BJ (cell line): ENCODE measurements at places on chromosomes 6 and 20. TPM values are rescaled to one million over a fixed set of nuclear protein-coding genes. Genes with fewer than 3 reads are reported as not detected.

BNIP5 gene
- not detected in 2 replicates for polyA plus RNA-seq

DNA sequence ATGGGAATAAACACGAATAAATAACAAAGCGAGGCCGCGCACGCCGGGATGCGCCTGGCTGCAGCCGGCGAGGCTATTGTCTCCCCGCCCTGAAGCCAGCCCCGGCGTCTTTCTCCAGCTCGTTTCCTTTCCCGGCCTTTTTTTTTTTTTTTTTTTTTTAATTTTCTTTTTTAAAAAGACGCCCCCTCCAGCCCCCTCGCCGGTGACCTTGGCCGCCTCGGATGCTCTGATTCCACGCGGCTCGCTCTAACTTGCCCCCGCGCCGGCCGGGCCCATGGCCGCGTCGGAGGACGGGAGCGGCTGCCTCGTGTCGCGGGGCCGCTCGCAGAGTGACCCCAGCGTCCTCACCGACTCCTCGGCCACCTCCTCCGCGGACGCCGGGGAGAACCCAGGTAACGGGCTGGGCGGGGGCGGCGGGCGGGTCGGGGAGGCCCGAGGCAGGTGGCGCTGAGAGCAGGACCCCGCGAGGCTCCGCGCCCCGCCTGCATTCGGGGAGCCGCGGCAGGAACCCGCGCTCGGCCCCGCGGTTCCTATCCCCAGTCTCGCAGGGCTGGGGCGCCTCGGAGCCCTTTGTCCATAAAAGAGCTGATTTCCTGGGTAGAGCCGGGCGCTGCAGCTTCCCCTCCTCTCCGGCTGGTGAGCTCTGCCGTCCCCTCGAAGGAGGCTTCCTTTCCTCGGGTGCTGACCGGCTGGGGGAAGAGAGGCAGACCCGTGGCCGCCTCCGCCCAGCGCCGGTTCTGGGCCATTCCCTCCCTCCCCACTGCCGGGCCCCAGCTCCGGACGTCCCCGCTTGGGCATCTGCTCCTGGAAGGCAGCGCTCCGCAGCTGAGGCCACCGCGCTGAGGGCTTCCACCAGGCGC, 631 bp downstream of the PHACTR3 start:
- no peak for DNase-seq

- no peak for DNase-seq
These were observed 33.4 kb upstream of the PRELID3B start for GRCh38 chr20:59075934-59076508.

DNA sequence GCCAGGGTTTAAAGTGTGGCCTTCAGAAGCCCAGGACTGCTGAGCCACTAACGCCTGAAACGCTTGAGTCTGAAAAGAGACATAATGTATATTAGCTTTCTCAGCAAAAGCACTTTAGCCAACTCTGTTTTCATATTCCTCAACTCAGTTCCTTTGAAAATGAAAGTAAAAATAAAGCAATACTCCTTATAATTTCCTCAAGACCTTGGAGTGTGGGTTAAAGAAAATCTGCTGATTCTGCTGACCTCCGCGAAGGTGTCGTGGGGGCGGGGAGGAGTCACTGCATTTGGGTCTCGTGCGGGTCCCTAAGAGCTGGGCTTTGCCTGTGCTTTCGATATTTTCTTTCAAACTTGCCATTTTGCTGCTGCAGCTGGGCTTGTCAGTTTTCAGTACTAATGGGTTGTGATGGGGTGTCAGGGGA, 142.2 kb upstream of the ARID1B start:
- no peak for DNase-seq

ISM1 gene
- 0.12 and 0.25 TPM in 2 replicates for polyA plus RNA-seq

KATNA1 gene
- 15.6 and 26.9 TPM in 2 replicates for polyA plus RNA-seq

- no peak for DNase-seq
These were observed 202.5 kb downstream of the DHX35 start for GRCh38 chr20:39164642-39165041.

CCHCR1 gene
- polyA plus RNA-seq = 11.0 and 15.5 TPM in 2 replicates

DNA sequence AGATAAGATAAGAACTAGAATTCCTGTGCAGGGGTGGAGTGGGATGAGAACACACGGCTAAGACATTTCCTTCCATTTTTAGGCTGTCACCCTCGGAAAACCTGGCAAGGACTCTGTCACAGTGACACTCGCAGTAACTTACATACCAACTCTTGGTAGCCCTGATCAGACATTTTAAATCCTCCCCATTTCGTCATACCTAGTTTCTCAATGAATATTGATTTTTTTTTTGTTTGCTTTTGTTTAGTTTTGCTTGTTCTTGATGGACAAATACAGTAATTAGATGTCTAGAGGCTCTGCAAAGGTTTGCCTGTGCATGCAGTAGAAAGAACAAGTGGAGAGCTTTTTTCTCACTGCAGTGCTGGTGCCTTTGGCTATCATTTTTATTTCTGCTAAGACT, 213.0 kb upstream of the FAM83B start:
- DNase-seq = no peak

- no peak for DNase-seq
These were observed 961 bp downstream of the RRBP1 start for GRCh38 chr20:17680836-17681725.

SIGLEC1 gene
- polyA plus RNA-seq = not detected in 2 replicates

- no peak for DNase-seq
These were observed 5.8 kb downstream of the STX7 start for GRCh38 chr6:132506869-132507808.

BPIFB1 gene
- polyA plus RNA-seq = not detected in 2 replicates

DNA sequence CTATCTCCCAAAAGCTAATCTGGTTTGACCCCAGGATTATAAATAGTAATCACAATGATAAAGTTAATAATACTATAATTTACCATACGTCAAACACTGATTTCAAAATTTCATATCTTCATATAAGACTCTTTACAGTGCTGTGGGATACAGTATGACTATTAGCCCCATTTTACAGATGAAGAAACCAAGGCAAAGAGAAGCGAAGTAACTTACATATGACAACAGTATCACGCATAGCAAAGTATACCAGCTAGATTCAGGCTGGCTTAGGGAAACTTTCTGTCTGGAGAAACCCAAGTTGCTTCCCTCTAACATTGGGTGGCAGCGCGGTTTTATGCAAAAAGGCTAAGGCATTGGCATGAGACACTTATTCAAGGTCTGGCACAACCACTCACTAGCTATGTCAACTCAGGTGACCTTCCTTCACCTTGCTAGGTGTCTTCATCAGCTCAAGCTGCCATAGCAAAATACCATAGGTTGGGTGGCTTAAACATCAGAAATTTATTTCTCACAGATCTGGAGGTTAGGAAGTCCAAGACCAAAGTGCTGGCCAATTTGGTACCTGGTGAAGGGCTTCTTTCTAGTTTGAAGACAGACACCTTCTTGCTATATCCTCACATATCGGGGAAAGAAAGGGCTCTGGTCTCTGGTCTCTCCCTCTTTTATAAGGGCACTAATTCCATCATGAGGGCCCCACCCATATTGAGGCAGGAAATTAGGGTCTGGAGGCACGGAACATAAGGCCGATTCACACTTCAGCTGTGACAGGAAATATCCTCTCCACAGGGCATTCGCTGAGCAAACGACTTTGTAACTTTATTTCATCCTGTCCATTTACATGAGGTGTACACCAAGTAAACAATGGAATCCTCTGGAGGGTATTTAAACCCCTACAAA, 22.4 kb upstream of the UTRN start:
- DNase-seq = no peak

- DNase-seq = no peak
These were observed 415.6 kb upstream of the BTBD3 start for GRCh38 chr20:11502061-11502460.

DNA sequence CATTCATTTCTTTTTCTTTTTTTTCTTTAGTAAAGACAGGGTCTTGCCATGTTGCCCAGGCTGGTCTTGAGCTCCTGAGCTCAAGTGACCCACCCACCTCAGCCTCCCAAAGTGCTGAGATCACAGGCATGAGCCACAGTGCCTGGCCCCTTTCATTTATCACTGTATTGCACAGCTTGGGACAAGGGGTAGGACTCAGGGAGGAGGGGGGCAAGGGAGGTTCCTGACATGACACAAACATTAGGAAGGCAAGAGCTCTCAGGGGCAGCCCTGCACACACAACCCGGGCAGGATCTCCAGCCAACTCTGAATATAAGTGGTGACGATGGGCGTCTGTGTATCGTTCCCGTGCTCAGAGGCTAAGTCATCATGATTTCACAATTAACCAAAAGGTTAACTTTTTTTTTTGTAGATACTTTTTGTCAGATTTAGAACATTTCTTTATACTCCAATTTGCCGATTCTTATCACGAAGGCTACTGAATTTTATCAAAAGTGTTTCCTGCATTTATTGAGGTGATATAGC, 19.9 kb downstream of the SLC2A4RG start:
- no peak for DNase-seq

HLA-DQB1 gene
- not detected in 2 replicates for polyA plus RNA-seq

DNA sequence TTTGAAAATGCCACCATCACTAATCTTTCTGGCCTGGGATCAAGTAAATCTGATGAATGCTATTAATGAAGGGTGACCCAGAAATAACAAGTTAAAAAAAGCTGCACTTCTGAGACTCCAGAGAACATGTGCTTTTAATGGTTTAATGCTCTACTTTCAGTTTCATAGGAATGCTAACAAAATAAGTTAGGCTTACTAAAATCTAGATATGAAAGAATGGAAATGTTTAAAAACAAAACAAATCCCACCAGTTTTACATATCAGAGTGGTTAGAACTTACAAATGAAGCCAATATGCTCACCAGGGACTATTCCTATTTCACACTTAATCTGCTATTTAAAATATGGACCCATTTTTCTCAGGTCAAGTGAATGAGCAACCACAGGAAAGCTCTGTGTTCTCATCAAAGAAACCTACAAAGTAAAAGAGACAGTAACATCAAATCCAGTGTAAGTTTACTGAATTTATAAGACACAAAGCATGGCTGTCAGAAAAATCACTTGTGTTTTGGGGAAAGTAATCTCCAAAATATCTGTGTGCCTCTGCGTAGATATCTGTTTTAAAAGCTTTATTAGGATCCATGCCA, 40.3 kb downstream of the FYN start:
- DNase-seq = no peak

DNA sequence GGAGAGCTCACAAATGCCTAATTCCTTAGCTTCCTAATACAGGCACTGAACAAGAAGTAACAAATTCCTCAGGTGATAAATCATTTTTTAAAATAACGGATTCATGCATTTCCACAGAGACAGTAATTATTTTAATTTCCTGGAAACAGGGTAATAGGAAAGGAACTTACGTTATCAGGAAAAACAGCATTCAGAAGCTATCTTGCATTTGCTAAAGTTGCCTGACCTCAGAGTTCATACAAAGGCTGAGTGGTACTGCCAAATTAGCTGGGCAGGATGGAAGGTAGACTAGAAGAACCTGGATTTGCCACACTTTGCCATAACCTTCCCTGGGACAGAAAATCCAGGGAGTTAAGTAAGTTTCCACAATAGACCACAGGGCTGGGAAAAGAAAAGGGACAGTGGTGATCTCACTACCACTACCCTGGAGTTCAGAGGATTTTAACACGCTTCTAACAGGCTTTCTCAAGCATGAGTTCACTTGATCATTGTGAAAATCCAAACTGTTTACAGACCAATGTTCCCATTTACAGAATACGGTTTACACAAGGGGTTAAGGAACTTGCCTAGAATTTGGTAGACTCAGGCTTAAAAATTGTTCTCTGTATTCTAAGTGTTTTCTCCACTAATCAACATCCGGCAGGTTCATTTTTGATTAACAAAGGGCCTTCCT, 57.0 kb downstream of the KIF13A start:
- no peak for DNase-seq

THBS2 gene
- polyA plus RNA-seq = 534 and 857 TPM in 2 replicates

- DNase-seq = peak; percentile 95
These were observed 677.4 kb upstream of the CITED2 start for GRCh38 chr6:140051521-140052512.

DNA sequence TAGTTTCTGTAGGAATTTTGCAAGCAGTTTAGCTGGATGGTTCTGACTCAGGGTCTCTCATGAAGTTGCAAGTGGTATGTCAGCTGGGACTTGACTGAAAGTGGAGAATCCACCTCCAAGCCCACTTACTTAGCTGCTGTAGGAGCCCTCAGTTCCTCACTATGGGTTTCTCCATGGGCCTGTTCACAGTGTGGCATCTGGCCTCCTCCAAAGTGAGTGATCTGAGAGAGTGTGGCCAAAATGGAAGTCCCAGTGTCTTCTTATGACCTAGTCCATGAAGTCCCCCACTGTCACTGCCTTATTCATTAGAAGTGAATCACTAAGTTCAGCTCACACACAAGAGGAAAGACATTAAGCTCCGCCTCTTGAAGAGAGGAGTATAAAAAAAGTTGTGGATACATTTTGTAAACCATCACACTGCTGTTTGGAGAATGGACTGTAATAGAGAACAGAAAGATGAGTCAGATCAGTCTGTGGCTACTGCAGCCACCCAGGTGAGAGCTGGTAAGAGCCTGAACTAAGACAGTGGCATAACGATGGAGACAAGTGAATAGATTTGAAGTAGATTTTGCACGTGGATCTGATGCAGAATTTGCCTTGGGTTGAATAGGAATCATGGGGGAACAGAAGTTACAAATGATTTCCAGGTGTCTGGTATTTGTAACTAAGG, 4.9 kb upstream of the NELFCD start:
- no peak for DNase-seq

CCN5 gene
- 0.91 and 2.0 TPM in 2 replicates for polyA plus RNA-seq

FNDC11 gene
- 0.26 and 0.76 TPM in 2 replicates for polyA plus RNA-seq

IMPG1 gene
- polyA plus RNA-seq = not detected in 2 replicates

PSMB1 gene
- 344 and 352 TPM in 2 replicates for polyA plus RNA-seq

GMPR gene
- 7.3 and 8.3 TPM in 2 replicates for polyA plus RNA-seq

OXT gene
- polyA plus RNA-seq = not detected in 2 replicates

DNA sequence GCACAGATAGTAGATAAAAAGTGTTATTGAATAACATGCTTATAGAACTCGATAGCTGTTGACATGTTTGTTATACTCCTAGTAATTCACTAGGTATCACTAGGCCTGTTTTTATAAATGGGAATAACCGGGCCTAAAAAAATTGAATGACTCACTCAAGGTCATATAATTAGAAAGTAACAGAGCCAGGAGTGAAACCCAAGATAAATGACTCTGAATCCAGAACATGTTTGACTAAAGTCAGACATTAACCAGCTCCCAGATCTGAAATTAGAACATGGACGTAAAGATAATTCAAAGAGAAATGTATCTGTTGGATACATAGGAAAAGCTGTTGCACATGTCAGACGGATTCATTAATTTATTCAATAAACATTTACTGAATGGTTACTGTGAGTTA, 26.9 kb downstream of the RGS17 start:
- DNase-seq = no peak

- DNase-seq = no peak
These were observed 23.7 kb downstream of the PLA2G7 start for GRCh38 chr6:46711491-46711890.

GRCh38 chr6:105105094-105105493, 74.7 kb downstream of the POPDC3 start:
- DNase-seq = no peak

DNA sequence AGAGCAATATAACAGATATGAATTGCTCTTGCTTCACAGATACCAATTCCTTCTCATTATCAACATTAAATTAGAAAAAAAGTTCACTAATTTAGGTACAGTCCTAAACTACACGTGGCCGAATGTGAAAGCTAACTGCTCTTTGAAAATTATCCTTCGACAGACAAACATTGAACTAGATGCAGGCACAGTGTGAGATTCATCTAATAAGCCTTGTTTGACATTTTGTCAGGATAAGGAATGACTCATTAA, 1.1 kb downstream of the FAM184A start:
- DNase-seq = no peak

GRCh38 chr6:63418741-63419140, 99.0 kb upstream of the LGSN start:
- no peak for DNase-seq
